Vagina (tissue), 2 donors: ENCODE measurements at places on chromosomes 5 and 9.
A peak's percentile ranks its signal among the peaks of the same experiment; 100 is the strongest.

GRCh38 chr5:153168241-153168640 is 322.2 kb upstream of the GRIA1 start:
- no peaks in the 10 kb centered on the region for H3K27me3 ChIP-seq
- H3K4me1 ChIP-seq = no peaks in the 10 kb centered on the region
- no peaks in the 10 kb centered on the region for H3K36me3 ChIP-seq
- H3K27ac ChIP-seq = no peak overlapping the region

DNA sequence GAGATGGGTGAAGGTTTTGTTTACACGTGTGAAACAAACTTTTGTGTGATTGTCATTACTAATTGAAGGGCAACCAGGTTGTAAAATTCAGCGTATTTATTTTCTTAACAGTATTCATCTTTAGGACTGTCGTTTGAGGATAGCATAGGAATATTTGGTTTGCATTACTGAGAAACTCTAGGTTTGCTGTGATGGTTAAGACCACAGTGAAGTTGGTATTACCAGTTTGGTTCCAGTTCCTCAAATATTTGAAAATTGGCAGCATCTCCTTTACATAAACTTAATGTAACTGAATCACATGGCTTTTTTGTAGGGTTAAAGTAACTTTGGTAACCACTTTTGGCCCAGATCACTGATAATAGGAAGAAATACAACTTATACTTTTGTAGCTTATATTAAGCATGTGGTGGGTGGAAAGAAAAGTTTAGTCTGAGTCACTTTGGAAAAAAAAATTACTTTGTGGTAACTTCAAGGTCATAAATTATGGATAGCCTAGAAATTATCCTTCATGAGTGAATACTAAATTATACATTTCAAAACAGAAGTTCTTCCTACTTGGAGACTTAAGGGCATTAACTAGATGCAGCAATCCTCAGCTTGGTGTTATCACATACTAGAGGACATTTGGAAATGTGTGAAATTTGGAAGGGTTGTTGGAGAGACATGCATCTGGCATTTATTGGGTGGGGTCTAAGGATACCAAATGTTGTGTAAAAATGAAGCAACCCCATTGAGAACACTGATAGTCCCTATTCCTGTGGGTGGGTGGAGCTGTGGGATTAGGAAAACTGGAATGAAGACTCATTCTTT is 33.9 kb downstream of the G3BP1 start:
- H3K36me3 ChIP-seq = no peaks in the 10 kb centered on the region
- no peak for DNase-seq
- H3K27ac ChIP-seq = no peak overlapping the region
- peaks cover 8% of the 10 kb centered on the region for H3K4me1 ChIP-seq

GRCh38 chr5:140042643-140043507 is at the start of gene NRG2:
NRG2 (minus strand) TSS chr5:140043299.
- peak within 1 kb of the TSS; percentile 63 for H3K27ac ChIP-seq
- peaks cover 10% of the 10 kb centered on the region for H3K4me1 ChIP-seq
- no peak for DNase-seq
- H3K36me3 ChIP-seq = no peaks in the 10 kb centered on the region
- peak within 1 kb of the TSS; percentile 58 for H3K4me3 ChIP-seq

DNA sequence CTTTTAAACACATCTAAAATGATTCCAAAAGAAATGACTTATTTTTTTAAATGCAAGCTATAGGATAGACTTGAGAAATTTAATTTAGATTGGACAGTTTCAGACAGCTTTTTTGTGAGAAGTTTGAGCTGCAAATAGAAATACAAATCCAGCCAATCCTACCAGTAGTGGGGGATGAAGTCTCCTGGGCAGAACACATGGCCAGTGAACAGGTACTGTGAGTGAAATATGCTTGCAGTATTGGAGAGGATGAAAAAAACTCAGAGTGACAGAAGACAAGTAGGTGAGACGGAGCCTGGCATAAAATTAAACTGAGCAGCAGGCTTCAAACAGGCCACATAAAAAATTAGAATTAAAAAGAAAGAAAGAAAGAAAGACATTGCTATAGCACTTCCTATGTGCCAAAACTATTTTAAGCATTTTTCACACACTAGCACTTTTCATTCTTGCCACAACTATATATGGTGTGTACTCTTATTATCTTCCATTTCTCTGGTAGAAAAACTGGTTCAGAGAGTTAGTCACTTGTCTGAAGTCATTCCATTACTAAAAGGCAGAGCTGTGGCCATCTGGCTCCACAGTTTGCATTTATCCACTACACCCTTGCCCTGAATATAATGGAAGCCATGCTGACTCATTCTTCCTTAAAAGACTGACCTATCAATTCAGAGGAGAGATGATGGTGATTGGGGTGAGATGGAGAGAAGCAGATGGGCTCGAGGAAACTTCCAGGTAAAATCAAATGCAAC is 310.2 kb upstream of the CTNND2 start:
- H3K4me3 ChIP-seq = no peak overlapping the region
- no peaks in the 10 kb centered on the region for H3K27me3 ChIP-seq
- no peak for DNase-seq
- no peak overlapping the region for H3K27ac ChIP-seq
- H3K4me1 ChIP-seq = no peaks in the 10 kb centered on the region

- H3K27ac ChIP-seq = peak overlapping the region; percentile 98
- H3K4me3 ChIP-seq = peak overlapping the region; percentile 87
- H3K4me1 ChIP-seq = peaks cover 46% of the 10 kb centered on the region
- no peaks in the 10 kb centered on the region for H3K27me3 ChIP-seq
Measured at GRCh38 chr5:138336952-138337684, 948 bp upstream of the FAM53C start.

- no peaks in the 10 kb centered on the region for H3K36me3 ChIP-seq
- DNase-seq = no peak
- H3K4me1 ChIP-seq = no peaks in the 10 kb centered on the region
- H3K27ac ChIP-seq = no peak overlapping the region
- no peak overlapping the region for H3K4me3 ChIP-seq
Measured at GRCh38 chr9:117253261-117253660, 161.6 kb downstream of the ASTN2 start.

- H3K4me3 ChIP-seq = no peak overlapping the region
- peaks cover 10% of the 10 kb centered on the region for H3K4me1 ChIP-seq
- H3K27me3 ChIP-seq = no peaks in the 10 kb centered on the region
- DNase-seq = no peak
- H3K36me3 ChIP-seq = no peaks in the 10 kb centered on the region
- H3K27ac ChIP-seq = no peak overlapping the region
Measured at GRCh38 chr9:71680189-71680980, 87.9 kb downstream of the CEMIP2 start.

DNA sequence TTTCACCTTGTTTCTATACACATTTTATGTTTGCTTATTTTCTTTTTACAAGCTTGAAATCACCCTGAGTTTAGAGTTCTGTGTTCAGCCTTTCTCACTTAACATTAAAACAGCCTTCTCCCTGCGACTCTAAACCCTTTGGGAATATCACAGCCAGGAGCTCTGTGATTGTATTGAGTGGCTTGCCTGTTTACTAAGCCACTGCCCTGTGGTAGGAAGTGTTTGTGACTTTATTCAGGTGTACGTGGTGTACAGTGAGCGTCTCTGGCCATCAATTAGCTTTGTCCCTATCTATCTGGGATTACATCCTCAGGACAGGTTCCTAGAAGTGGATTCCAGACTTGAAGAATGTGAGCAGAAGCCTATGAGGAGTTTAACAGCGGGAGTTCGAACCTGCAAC is 11.0 kb upstream of the NEURL1B start:
- no peak for DNase-seq
- H3K4me3 ChIP-seq = no peak overlapping the region
- H3K4me1 ChIP-seq = no peaks in the 10 kb centered on the region
- no peaks in the 10 kb centered on the region for H3K27me3 ChIP-seq

- H3K4me3 ChIP-seq = no peak overlapping the region
- no peaks in the 10 kb centered on the region for H3K27me3 ChIP-seq
- peak overlapping the region; percentile 58 for H3K27ac ChIP-seq
- H3K4me1 ChIP-seq = no peaks in the 10 kb centered on the region
- DNase-seq = no peak
- no peaks in the 10 kb centered on the region for H3K36me3 ChIP-seq
Measured at GRCh38 chr5:81080809-81081460, 120.8 kb downstream of the RASGRF2 start.

GRCh38 chr5:179805070-179805528 is 1.6 kb downstream of the MGAT4B start:
- no peaks in the 10 kb centered on the region for H3K27me3 ChIP-seq
- H3K27ac ChIP-seq = peak overlapping the region; percentile 98
- H3K4me3 ChIP-seq = peak overlapping the region; percentile 77
- H3K4me1 ChIP-seq = peaks cover 56% of the 10 kb centered on the region
- peaks cover 14% of the 10 kb centered on the region for H3K36me3 ChIP-seq

- no peaks in the 10 kb centered on the region for H3K36me3 ChIP-seq
- H3K27me3 ChIP-seq = no peaks in the 10 kb centered on the region
- H3K4me3 ChIP-seq = no peak overlapping the region
- DNase-seq = no peak
Measured at GRCh38 chr5:64971513-64971912, 202.8 kb downstream of the CWC27 start.

DNA sequence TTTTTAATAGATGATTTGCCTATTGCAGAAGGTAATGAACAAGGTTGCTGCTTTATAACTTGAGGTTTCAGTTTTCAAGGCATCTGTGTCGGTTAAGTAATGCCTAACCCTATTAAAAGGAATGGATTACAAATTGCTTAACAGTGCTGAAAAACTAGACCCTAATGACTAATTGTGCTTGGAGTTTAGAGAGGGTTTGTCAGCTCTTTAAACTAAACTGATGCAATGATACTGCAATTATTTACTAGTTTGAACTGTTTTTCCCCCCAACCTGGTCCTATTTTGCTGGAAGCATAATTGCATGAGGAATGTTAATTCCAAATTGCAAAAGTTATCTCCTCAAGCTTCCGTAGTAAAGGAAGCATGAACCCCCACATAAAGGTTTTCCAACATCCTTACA is 39.3 kb upstream of the TLX3 start:
- H3K36me3 ChIP-seq = no peaks in the 10 kb centered on the region
- H3K27me3 ChIP-seq = no peaks in the 10 kb centered on the region
- H3K4me1 ChIP-seq = no peaks in the 10 kb centered on the region

GRCh38 chr5:83306572-83307241 is 164.8 kb upstream of the VCAN start:
- H3K4me3 ChIP-seq = no peak overlapping the region
- H3K4me1 ChIP-seq = no peaks in the 10 kb centered on the region
- no peaks in the 10 kb centered on the region for H3K36me3 ChIP-seq
- no peak overlapping the region for H3K27ac ChIP-seq
- no peak for DNase-seq
- H3K27me3 ChIP-seq = no peaks in the 10 kb centered on the region

GRCh38 chr5:119468286-119468685 is 16.0 kb downstream of the HSD17B4 start:
- no peak overlapping the region for H3K4me3 ChIP-seq
- no peak overlapping the region for H3K27ac ChIP-seq
- no peaks in the 10 kb centered on the region for H3K4me1 ChIP-seq
- no peaks in the 10 kb centered on the region for H3K27me3 ChIP-seq
- no peak for DNase-seq

GRCh38 chr5:179607160-179607931 is 16.1 kb downstream of the HNRNPH1 start:
- DNase-seq = no peak
- no peaks in the 10 kb centered on the region for H3K36me3 ChIP-seq
- H3K4me1 ChIP-seq = peaks cover 49% of the 10 kb centered on the region
- no peaks in the 10 kb centered on the region for H3K27me3 ChIP-seq

- no peak for DNase-seq
- H3K36me3 ChIP-seq = no peaks in the 10 kb centered on the region
Measured at GRCh38 chr9:125075997-125076396, 67.3 kb downstream of the SCAI start.

DNA sequence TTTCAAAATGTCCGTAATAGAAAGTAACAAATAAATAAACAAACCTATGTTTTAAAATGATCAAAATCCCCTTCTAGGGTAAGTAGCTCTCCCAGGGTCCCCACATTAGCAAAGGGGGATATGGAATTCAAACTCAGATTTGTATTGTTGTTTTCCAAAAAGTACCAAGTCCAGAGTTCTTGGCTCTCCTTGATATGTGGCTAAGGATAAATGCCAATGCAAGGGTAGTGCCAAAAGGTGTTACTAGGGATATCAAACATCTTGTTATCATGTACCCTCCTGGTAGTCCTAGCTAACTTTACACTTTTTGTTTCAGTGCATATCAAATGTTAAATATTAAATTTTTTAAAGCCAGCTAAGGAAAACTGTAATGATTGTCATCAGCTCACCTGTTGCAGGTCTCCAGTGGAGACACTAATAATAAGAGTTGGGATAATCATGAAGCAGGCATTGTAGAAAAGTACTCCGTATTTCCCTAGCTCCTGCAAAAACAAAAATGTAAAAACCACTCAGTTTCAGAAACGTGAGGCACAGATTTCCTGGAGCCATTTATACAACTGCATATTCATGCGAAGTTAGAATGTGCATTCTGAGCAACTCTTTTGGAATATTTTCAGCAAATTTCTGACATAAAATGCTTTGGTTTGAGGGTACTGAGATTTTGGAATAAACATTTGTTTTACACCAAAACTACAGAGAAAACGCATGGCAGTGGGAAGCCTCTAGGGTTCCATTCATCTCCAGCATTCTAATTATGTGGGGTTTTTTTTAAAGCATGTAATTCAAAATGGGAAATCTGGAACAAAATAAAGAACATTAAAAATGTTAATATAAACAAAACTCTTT is 39.8 kb downstream of the SLC35D2 start:
- no peaks in the 10 kb centered on the region for H3K27me3 ChIP-seq
- H3K4me3 ChIP-seq = no peak overlapping the region
- H3K27ac ChIP-seq = peak overlapping the region; percentile 48
- peaks cover 7% of the 10 kb centered on the region for H3K36me3 ChIP-seq

GRCh38 chr5:165728425-165728824 is 2223.0 kb downstream of the MAT2B start:
- H3K27me3 ChIP-seq = no peaks in the 10 kb centered on the region
- no peaks in the 10 kb centered on the region for H3K4me1 ChIP-seq
- H3K36me3 ChIP-seq = no peaks in the 10 kb centered on the region
- H3K4me3 ChIP-seq = no peak overlapping the region
- no peak overlapping the region for H3K27ac ChIP-seq

GRCh38 chr5:34736445-34737115 is 80.5 kb downstream of the RAI14 start:
- no peak overlapping the region for H3K27ac ChIP-seq
- H3K27me3 ChIP-seq = no peaks in the 10 kb centered on the region
- no peak for DNase-seq
- no peaks in the 10 kb centered on the region for H3K36me3 ChIP-seq
- H3K4me3 ChIP-seq = no peak overlapping the region

GRCh38 chr5:6576861-6577501 is 55.9 kb downstream of the NSUN2 start:
- H3K27me3 ChIP-seq = no peaks in the 10 kb centered on the region
- peak; percentile 69 for DNase-seq
- H3K4me3 ChIP-seq = no peak overlapping the region
- H3K4me1 ChIP-seq = no peaks in the 10 kb centered on the region

DNA sequence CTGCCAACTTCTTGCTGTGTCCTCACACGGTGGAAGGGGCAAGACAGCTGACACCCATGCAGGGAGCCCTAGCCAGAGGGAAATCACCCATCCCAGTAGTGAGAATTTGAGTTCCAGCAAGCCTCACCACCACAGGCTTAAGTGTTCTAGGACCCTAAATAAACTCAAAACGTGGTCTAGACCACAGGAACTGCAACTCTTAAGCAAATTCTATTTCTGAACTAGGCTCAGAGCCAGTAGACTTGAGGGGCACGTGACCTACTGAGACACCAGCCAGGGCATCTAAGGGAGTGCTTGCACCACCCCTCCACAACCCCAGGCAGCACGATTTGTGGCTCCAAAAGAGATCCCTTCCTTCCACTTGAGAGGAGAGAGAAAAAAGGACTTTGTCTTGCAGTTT is 96.0 kb upstream of the PHF24 start:
- no peak overlapping the region for H3K4me3 ChIP-seq
- DNase-seq = no peak
- no peaks in the 10 kb centered on the region for H3K27me3 ChIP-seq
- no peak overlapping the region for H3K27ac ChIP-seq
